ENCODE measurements at places on chromosomes 13 and 19.

GRCh38 chr19:7526059-7526929 is 3.9 kb downstream of the MCOLN1 start:
- no peak for DNase-seq

DNA sequence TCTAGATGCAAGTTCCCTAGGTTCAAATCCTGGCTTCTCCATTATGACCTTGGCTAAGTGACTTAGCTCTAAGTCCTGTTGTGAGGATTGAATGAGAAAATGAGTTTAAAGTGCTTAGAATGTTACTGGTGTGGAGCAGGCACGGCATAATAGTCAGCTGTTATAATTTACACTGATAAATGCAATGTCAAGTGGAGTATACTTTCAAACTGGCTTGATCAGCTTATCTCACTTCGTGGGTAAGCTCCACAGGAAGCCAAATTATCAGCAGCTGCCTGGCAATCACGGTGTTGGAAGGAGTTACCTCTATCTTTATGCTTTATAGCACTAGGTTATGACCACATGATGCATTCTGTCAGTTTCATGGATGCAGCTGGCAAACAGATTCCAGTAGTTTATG is 272.8 kb downstream of the OLFM4 start:
- DNase-seq: no peak

GRCh38 chr13:53513226-53513625 is 484.6 kb downstream of the OLFM4 start:
- no peak for DNase-seq

DNA sequence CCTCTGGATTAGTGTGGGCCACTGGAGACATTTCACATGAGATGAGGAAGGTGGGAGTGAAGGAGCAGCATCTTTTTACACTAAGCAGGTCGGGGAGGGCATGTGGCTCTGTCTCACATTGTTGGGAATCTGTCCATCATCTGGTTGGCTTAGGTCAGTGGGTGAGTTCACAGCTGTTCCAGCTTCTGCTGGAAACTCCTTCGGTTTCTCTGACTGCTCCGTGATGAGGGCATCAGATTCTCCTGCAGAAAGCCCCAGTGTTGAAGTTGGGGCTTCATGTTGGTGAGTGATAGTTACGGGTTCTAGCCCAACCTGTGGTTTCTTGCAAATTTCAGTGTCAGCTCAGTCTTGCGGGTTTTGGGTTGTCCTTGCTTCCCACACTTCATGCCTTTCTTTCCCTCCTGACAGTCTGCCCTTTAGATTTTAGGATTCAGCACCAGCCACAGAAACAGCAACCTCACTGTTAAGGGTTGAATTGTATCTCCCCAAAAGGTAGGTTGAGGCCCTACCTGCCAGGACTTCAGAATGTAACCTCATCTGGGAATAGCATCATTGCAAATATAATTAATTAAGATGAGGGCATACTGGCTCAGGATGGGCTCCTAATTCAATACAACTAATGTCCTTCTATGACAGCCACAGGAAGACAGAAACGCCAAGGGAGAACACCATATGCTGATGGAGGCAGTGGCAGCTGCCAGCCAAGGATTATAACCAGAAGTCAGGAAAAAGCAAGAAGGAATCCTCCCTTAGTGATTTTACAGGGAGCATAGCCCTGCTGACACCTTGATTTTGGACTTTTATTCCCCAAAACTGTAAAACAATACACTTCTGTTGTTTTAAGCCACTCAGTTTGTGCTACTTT is 7.6 kb upstream of the ALOX5AP start:
- DNase-seq: no peak

DNA sequence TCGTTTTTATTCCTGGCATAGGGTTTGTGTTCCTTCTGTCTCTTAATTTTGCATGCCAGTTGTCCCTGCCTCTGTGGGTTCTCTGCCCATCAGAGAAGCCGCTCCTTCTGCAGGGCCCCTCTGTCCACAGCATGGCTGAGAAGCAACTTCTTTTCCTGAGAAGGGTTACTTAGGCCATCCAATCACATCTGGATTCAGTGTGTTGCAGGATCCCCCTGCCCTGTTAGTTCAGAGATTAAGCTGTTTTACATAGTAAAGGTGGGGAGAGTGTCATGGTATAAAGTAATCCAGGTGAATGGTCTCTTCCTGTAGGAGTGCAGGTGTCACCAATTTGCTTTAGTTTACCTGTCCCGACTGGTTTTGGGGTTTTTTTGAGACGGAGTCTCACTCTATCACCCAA is 22.9 kb upstream of the GARRE1 start:
- no peak for DNase-seq

- DNase-seq: no peak
Observed at GRCh38 chr13:101492251-101492910, 39.9 kb downstream of the ITGBL1 start.

DNA sequence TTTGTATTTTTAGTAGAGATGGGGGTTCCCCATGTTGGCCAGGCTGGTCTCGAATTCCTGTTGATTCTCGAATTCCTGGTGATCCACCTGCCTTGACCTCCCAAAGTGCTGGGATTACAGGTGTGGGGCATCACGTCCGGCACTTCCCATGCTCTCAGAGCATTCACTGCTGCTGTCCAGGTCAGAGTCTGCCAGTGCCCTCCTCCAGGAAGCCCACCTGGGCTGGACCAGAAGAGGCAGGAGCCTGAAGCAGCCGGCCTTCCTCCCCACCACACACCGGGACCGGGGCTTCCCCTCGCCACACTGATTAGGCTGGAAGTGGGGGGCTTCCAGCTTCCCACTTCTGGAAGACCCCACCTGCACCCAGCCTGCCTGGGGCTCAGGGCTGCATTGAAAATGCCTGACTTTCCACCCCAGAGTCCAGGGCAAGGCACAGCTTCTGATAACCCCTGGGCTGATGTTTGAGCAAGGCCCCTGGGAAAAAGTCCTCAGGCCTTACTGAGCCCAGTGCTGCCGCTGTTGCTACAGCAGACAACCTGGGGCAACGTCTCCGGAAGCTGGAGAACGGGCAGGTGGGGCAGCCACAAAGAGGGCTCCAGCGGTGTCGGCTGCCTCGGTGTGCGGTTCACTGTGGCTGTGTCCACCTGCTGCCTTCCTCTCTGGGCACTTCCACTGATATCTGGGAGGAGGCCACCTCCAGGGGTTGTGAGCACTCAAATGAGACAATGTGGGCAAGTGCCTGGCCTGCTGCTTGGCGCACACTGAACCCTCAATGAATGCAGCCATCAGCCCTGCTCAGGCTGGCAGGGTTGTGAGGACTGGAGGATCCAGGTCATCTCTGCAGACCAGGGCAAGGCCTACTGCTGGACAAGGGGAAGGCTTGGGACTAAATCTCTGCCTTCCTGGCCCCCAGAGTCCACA is 22.6 kb downstream of the CEBPA start:
- no peak for DNase-seq

- DNase-seq: no peak
Observed at GRCh38 chr13:95784161-95784899, 107.4 kb downstream of the DNAJC3 start.

GRCh38 chr13:74452881-74453280 is 318.7 kb upstream of the KLF12 start:
- no peak for DNase-seq

DNA sequence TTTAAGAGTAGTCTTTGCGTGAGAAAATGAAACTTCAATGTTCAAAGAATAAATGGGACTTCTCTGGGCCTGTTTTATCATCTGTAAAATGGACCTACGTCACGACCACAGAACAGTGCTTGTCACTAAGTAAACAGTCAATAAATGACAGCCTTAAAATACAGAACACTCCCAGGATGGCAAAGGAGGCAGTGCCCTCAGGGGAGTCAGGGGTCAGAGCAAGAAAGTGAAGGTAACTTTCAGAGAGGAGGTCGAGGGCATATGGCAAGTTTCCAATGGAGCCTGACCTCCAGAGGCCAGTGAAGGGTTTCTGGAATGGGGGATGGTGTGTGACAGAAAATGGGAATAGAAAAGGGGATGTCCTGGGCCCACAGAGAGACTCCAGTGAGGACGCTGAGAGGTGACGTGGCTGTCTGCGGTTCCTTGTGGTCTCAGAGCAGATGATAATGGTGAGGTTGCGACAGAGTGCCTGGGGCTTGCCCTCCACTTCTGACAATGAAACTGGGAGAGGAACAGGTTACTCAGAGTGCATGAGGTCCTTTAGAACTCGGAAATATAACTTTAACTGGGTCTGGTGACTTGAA is 91.8 kb downstream of the UBL3 start:
- DNase-seq: peak; percentile 42

DNA sequence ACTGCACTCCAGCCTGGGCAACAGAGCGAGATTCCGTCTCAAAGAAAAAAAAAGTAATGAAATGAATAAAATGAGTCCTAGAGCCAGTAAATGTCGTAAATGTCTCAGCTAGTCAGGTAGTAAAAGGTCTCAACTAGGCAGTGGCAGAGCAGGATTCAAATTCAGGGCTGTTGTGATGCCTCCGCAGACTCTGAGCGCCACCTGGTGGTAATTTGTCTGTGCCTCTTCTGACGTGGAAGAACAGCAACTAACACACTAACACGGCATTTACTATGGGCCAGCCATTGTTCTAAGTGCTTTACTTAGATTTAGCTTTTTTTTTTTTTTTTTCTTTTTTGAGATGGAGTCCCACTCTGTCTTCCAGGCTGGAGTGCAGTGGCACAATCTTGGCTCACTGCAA is 30.2 kb downstream of the CYP2F1 start:
- DNase-seq: peak; percentile 90

DNA sequence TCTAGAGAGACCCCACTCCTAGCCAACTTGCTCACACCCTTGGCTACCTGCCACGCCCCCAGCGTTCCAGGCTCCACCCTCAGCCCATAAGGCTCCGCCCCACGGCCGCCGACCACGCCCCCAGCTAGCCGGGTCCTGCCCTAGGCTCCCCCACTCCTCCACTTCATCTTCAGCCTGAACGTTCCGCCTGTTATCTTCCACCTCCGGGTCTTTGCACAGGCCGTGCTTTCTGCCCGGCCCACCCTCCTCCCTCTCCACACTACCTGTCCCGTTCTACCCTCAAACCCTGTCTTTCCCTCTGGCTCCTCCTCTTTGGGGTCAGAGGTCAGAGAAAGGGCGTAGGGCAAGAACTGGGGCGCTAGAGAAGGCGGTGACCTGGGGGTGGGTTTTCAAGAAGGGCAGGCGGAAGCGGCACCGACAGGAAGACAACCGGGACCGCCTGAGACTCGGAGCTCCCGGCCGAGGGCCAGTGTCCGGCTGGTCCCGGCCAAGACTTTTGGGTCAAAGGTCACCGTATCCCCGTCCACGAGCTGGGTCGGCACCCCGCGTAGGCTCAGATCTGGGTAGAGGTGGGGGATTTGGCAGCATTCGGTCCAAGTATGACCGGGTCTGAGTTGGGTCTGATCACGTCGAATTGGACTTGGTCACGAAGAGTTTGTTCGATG is 2.2 kb downstream of the PDE4C start:
- DNase-seq: no peak

GRCh38 chr19:45954156-45954555 is 19.5 kb downstream of the NOVA2 start:
- no peak for DNase-seq

GRCh38 chr19:49554701-49555181 is 25.6 kb downstream of the NOSIP start:
- DNase-seq: peak; percentile 61

DNA sequence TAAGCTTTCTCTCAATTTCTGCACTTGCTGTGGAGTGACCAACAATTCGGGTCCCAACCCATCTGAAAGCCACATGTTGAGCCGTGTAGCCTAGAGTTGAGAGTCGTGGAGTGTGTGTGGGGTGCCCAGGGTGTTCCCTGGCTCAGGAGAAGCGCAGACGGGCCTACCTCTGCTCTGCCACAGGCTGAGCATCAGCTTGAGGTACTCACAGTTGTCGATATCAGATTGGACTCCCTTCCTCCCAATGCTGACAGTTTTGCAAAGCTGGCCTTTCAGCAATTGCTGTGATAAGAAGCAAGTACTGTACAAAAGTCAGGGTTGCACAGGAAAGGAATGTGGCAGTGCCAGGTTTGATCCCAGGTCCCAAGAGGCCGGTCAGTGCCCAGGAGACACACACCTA is 133.4 kb upstream of the SPACA7 start:
- no peak for DNase-seq

- peak; percentile 39 for DNase-seq
Observed at GRCh38 chr19:35533822-35534392, 651 bp downstream of the GAPDHS start.

GRCh38 chr19:12868540-12869112 is 12.6 kb downstream of the DNASE2 start:
- DNase-seq: no peak

DNA sequence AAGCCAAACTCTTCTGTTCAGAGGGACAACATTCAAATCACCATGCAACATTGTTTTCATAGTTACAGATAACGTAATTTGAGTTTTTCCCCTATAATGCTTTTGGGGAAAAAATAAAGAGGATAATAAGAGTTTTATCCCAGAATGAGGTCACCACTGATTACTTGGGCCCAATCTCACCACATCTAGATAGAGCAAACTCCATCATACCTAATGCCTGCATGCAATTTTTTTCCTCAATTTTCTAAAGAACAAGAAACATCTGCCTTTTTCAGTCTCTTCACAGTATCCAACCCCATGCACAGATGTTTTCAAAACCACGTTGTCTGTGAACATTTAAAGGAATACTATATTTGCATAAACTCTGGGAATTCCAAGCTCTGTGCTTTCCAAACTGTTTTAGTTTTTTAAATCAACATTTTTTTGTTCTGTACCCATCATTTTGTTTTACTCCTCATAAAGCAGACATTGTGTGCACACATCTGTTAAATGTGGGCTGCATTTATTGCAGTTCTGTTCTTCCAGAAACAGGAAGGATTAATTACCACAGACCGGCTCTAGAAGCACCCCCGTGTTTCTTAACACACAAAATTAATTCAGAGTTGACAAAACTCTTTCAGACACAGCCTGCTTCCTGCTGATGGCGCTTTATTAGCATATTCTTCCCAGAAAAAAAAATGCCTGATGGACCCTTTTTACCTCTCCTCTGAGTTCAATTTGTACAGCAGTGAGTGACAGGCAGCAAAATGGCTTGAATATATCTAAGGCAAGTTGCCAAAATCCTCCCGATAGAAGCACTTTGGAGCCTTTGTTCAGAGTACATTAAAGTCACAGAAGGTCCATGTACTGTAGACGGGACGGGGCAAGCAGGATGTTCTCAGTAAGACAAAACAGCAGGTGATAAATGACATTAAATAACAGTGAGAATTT is 1171.9 kb downstream of the EFNB2 start:
- no peak for DNase-seq

DNA sequence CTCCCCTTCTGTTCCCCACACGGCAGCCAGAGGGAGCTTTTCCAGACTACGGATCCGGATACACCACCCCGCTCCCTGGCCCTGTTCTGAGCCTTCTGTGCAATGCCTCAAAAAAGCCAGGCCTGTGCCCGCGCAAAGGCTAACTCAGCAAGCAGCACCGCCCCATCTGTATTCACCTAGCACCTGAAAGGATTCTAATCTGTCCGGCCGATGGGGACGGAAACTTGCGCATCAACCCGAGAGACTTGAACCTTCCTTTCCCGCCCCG is 589 bp downstream of the ZBTB45 start:
- peak; percentile 48 for DNase-seq

DNA sequence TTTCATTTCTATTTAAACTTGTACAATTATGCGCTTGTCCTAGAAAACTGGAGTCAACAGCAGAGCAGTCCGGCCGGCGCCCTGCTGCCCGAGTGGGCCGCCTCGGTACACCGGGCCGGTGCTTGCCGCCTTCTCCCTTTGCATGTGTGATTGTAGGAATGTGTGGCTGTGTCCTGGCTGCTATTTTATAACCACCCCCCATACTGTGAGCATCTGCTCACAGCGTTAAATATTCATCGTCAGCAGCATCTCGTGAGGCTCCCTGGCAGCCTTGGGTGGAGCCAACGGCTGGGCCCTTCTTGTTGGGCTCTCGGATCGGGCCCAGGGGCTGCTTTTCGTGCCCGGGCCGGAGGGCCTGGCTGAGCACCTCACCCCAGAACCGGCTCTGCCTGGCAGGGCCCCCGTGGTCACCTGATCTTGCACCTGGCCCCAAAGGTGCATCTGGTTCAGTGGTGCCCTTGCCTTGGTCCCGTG is 10.6 kb downstream of the PIAS4 start:
- DNase-seq: no peak
